ENCODE measurements at places on chromosomes 6 and 20.

GRCh38 chr6:2147766-2148448 is 97.5 kb downstream of the GMDS start:
- no peak for DNase-seq

DNA sequence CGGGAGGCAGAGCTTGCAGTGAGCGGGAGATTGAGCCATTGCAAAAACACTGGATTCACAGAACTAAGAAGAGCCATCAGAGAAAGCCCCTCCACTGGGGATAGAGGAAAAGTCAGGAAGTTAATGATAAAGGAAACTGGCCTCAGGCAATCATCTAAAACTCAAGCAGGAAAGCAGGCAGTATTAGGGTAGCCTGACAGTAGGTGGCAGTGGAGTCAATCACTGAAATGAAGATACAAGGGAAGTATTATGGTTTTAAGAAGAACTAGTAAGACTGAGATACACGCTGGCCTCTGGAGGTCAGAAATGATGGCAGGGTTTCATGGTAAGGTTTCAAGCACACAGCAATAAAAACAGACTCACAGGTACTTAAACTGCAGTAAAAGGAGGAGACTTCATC is 578.3 kb downstream of the HACE1 start:
- DNase-seq: no peak

DNA sequence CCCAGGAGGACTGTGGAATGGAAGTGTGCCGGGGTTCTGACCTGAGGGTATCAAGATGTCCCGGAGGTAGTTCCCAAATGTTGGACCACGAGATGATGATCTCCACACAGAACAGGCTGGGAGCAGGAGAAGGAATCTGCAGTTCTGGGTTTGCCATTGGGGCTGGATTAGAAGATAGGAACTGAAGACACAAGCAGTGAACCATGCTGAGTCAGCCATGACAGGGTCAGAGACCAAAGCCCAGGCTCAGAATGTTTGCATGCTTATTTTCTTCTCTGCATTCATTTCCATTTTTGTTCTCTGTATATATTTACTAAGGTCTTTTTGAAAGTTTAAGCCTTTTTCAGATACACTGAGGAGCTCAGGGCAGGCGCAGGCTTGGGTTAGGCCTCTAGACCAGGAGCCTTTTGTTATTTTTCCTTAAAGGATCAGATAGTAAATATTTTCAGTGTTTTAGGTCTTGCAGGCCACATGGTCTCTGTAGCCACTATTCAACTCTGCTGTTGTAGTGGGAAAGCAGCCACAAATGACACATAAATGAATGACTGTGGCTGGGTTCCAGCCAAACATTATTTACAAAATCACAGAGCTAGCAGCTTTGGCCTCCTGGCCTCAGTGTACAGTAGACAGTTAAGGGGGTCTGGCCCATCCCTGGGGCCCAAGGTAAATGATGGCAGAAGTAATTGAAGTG is 28.5 kb downstream of the SLC35D3 start:
- no peak for DNase-seq

DNA sequence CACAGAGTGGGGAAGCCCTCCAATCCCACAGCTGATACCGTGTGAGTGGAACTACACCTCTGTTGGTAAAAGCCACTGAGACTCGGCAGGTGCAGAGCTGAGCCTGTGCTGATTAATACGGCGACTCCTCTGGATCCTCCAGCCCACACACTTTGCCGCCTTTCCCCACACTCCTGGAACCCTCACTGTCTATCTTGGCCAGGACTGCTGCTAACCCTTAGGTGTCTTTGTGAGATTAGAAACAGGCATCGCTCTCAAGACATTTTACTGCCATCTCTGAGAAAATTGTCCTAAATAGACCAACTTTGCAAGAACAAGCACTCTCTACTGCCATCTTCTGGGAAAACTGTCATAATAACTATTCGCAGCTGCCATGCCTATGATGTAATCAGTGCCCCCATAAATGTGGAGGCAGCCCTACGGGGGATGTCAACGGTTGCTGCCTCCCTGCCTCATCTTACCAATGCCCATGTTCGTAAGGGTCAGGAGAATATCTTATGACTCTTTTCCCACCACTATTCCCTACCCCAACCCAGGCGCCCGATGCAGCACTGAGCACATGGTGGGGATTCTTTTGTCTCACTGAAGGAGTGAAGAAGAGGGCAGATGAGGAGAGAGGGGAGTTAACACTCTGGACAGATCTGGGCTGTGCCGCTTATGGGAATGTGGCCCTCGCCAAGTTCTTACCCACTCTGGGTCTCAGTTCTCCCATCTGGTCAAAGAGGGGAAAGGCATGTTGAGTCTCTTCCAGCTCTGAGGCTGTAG is 26.1 kb upstream of the KCNB1 start:
- peak; percentile 48 for DNase-seq

- no peak for DNase-seq
These were observed 41.7 kb downstream of the ALDH5A1 start for GRCh38 chr6:24536466-24536865.

DNA sequence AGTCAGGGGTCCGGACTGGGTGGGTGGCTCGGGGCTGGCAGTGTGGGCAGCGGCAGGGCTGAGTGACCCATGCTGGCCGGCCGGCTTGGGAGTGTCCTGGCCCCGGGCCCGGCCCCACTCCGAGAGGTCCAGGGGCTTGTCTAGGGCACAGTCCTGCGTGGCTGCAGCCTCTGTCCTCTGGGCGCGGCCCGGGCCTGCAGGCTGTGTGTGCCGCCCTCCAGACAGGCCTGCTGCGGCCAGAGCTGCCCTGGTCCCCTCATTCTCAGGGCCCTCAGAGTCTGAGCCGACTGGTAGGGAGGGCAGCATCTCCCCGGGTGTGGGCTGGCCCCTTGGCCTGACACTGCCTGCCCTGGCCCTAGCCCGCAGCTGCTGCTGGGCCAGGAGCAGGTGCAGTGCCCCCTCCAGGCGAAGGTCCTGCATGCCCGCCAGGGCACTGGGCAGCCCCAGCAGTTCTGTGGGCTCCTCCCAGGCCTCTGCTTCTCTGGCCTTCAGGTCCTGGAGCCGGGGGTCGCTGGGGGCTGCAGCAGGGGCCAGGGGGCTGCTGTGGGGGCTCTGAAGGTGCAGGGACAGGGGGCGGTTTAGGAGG is 6.9 kb upstream of the CABLES2 start:
- DNase-seq: no peak

DNA sequence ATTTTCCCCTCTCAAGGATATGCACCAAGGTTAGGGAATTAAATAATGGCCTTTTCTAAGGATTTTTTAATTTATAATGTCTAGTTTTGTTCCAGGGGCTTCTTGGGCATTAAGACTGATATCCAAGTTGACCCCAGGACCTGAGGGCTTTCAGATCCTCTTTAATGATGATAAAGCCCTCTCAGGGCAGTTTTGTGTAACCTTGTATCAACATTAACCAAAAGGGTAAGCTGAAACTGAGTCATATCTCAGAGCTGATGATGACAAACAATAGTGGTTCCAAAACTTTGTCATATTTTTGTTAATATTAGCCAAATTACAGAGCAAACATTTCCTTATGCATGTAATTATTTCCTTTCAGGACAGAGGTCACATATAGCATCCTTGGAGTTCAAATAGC is 309.4 kb upstream of the MAN1A1 start:
- DNase-seq: no peak

DNA sequence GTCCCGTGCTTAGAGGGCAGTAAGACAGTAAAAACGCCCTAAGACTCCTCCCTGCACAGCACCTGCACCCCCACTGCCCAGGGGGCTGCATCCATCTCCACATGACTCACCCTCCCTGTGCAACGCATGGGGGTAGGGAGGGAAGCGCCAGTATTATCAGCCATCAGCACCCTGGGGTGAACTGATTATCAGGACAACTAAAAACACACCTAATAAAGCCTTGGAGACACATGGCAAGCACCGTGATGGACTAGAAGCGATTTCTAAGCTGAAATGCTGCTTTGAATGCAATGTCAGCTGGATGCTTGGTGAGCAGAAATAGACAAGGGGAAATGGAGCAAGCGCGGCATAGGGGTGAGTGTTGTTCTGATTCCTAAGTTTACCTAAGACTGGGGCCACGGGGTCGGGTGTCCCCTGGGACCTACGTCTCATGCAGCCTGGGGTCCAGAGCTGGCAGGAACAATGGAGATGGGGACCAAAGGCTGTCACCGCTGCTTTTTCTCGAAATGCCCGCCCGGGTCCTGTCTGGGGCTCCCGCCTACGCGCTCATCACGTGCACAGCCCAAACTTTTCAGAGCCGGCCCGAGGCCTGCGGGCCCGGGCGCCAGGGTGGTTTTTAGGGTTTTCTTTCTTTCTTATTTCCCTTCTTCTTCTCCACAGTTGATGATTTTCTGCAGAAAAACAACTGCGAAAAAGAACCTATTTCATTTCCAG is 702 bp upstream of the TNFAIP3 start:
- no peak for DNase-seq

- no peak for DNase-seq
These were observed 524.9 kb downstream of the PHF3 start for GRCh38 chr6:64160486-64160885.

GRCh38 chr6:107982486-107982885 is 24.5 kb upstream of the SEC63 start:
- no peak for DNase-seq

DNA sequence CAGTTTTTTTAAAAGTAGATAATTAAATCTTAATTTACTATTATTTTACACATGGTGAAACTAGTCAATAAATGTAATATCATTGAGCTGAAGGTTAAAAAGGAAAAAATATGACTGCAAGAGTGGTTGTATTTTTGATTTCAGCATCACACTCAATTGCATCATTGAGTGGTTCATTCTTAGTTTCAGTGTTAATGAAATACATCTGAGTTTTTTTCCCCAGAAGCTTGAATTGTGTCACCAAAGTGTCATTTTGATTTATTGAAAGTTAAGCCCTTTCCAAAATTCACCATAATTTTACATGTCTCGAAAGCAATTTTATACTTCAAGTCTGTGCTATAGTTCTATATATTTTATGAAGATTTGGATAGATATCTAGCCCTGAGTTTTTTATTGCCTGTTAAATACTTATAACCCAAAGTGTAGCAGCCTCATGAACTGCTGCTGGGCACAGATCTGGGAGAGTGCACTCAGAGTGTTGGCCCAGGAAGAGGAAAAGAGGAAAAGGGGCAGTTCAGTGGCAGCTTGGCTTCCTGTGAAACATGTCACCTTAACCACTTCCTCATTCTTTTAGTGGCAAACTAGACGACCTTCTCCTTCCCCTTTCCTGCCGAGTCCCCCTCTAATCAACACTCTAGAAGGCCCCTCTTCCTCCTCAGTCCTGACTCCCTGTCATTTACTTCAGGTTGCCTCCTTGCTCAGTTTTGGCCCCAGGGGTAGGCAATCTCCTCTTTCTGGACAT is 140.7 kb downstream of the ESR1 start:
- no peak for DNase-seq

- DNase-seq: peak; percentile 21
These were observed 1.4 kb downstream of the BACH2 start for GRCh38 chr6:90294989-90295853.
